ENCODE measurements at places on chromosomes 4 and X.

DNA sequence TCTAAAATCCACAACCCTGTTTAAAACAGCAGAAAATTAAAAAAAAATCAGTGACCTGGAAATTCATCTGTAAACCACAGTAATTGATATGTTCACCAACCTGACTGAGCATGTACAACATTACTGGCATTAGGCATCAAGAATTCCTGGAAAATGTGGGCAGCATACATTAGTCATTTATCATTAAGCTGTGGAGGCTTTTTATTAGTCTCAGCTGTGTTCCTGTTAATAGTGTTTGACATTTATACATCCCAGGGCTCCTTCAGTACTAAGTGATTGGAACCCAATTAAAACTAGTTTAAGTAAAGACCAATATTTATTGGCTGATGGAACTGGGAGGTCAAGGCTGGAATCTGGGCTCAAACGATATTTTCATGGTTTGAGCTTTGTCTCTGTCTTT is 227.3 kb upstream of the GIMD1 start:
- no peak for DNase-seq

GRCh38 chr4:182776376-182777105 is 140.6 kb downstream of the DCTD start:
- DNase-seq: no peak

DNA sequence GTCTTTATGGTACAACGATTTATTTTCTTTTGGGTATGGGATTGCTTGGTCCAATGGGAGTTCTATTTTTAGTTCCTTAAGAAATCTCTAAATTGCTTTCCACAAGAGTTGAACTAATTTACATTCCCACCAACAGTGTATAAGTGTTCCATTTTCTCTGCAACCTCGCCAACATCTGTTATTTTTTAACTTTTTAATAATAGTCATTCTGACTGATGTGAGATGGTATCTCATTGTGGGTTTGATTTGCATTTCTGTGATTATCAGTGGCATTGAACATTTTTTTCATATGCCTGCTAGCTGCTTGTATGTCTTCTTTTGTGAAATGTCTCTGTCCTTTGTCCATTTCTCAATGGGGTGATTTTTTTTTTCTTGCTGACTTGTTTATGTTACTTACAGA is 42.8 kb downstream of the UCHL1 start:
- DNase-seq: no peak

DNA sequence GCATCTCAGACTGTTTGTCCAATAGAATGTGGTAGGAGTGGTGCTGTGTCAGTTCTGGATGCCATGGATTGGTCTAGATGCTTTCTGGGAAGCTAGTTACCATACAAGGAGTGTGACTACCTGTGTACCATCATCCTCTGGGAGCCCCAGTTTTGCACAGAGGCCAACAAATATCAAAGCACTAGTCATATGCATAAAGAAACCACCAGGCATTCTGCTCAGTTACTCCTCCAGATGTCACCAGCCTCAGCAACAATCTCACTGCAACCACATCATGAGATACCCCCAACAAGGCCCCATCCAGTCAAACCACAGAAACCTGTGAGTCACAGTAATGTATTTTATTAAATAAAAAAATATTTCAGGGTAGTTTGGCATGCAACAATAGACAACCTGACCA is 435.8 kb upstream of the CPEB2 start:
- DNase-seq: no peak

- no peak for DNase-seq
Measured at GRCh38 chr4:182975806-182976205, 58.6 kb upstream of the DCTD start.

- DNase-seq: no peak
Measured at GRCh38 chr4:153480704-153481103, 14.5 kb downstream of the TMEM131L start.

- DNase-seq: no peak
Measured at GRCh38 chrX:98141466-98141865, 1257.8 kb downstream of the RPA4 start.

DNA sequence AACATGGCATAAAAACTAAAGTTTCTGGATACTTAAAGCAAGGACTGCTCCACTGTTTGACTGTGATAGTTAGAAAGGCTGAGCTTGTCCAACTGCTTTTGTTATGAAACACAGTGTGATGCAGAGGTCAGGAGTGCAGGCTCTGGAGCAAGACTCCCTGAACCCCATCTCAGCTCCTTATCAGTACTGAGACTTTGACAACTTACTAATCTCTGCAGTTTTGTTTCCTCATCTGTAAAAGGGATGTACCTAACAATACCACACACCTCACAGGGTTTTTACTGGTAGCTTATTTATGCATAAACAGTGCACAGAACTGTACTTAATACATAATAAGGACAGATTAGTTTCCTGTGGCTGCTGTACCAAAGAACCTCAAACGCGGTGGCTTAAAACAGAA is 804.3 kb downstream of the FSTL5 start:
- DNase-seq: no peak

All from stimulated activated CD4-positive, alpha-beta T cell treated with anti-CD3 and anti-CD28 coated beads, Interleukin-4, amount 100 ng/mL, for 1 hour (primary cell).